ENCODE measurements at places on chromosomes 2 and 18. TPM values are rescaled to one million over a fixed set of nuclear protein-coding genes. Genes with fewer than 3 reads are reported as not detected.

DNA sequence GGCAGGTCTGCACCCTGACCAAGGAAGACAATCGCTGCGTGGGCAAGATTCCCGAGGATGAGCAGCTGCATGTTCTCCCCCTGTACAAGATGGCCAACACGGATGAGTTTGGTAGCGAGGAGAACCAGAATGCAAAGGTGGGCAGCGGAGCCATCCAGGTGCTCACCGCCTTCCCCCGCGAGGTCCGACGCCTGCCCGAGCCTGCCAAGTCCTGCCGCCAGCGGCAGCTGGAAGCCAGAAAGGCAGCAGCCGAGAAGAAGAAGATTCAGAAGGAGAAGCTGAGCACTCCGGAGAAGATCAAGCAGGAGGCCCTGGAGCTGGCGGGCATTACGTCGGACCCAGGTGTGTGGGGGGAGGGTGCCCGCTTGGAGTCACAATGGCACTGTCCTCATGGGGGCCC lies 48.4 kb downstream of the BOLA3 start:
- no peak for DNase-seq
- H3K27me3 ChIP-seq, result no peaks in the 10 kb centered on the region
- H3K4me1 ChIP-seq, result no peaks in the 10 kb centered on the region

DNA sequence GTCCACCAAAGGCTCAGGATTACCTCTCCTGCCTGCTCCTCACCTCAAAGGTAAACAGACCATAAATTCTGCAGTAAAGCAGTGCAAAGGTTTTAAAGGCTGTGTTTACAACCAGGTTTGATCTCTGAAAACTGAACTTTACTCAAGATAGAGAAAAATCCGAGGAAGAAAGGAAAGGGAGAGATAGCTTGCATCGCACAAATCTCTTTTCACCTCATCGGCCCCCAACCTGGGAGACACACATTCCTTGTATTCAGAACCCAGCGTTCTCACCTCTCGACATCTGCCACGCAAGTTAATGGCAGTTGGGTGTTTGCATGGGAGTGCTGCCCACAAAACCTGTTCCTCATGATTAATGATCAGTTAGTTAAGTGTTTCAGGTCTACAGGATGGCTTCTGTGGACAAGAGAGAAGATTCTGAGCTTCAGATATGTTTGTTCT lies 72.6 kb downstream of the GATA6 start:
- no peaks in the 10 kb centered on the region for H3K36me3 ChIP-seq
- H3K27ac ChIP-seq, result no peak overlapping the region
- H3K4me1 ChIP-seq, result no peaks in the 10 kb centered on the region
- H3K27me3 ChIP-seq, result no peaks in the 10 kb centered on the region

DNA sequence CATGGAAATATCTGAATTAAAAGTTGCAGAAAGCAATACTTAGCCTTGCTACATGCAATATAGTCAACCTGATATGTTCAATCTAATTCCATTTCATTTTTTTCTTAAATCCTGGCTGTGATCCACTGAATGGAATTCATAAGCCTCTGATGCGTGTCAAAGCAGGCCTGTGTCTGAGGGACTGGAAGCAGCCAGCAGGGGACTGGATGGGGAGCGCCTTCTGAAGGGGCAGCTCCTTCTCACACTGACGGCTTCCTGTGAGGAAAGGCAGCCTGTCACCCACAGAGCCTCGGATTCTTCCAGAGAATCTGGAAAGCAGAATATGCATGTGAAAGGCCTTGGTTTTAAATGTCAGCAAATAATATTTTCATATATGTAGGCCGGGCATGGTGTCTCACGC lies 73.5 kb downstream of the KCNF1 start:
- H3K27ac ChIP-seq, result no peak overlapping the region
- H3K4me1 ChIP-seq, result no peaks in the 10 kb centered on the region
- DNase-seq, result peak; percentile 73
- no peaks in the 10 kb centered on the region for H3K27me3 ChIP-seq

GRCh38 chr18:76449111-76449453 lies 46.0 kb downstream of the ZNF516 start:
- no peaks in the 10 kb centered on the region for H3K27me3 ChIP-seq
- peaks cover 34% of the 10 kb centered on the region for H3K4me1 ChIP-seq
- H3K27ac ChIP-seq, result no peak overlapping the region
- no peak overlapping the region for H3K4me3 ChIP-seq

DNA sequence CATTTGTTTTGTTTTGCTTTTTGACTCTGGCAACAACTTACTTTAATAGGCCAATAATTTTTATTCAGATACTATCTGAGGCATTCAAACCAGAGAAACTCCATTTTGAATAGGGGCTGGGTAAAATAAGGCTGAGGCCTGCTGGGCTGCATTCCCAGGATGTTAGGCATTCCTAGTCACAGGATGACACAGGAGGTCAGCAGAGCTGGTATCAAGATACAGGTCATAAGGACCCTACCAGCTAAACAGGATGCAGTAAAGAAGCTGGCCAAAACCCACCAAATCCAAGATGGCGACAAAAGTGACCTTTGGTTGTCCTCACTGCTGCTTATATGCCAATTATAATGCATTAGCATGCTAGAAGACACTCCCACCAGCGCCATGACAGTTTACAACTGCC lies 102.2 kb upstream of the XPO1 start:
- no peak overlapping the region for H3K4me3 ChIP-seq
- no peaks in the 10 kb centered on the region for H3K36me3 ChIP-seq
- no peak for DNase-seq
- H3K4me1 ChIP-seq, result no peaks in the 10 kb centered on the region

GRCh38 chr2:141778315-141778835 lies 352.4 kb downstream of the LRP1B start:
- no peaks in the 10 kb centered on the region for H3K36me3 ChIP-seq
- no peak overlapping the region for H3K4me3 ChIP-seq
- no peak for DNase-seq
- no peak overlapping the region for H3K27ac ChIP-seq
- no peaks in the 10 kb centered on the region for H3K4me1 ChIP-seq

DNA sequence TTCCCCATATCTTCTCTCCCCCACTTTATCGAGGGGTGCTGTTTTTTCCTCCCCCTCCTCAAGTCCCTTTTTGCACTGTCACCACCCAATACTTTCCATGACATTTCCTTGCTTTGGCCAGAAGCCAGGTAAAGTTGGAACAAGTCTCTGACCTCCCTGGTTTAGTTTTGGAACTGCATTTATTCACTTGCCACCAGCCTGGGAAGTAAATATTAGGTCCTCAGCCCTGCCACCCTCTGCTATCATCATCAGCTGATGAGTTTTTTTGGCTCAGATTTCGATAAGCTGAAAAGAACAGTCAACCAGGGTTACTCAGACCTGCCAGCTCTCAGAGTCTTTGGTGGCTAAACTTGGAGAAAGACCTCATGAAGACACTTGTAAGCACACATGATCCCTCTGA lies 47.0 kb downstream of the DHRS9 start:
- no peaks in the 10 kb centered on the region for H3K36me3 ChIP-seq
- H3K4me1 ChIP-seq, result no peaks in the 10 kb centered on the region
- H3K27ac ChIP-seq, result no peak overlapping the region
- no peak overlapping the region for H3K4me3 ChIP-seq

The TBR1 gene
- total RNA-seq, result not detected

GRCh38 chr2:226515344-226516055 lies 284.1 kb downstream of the IRS1 start:
- no peak for DNase-seq
- no peaks in the 10 kb centered on the region for H3K27me3 ChIP-seq
- peak overlapping the region; percentile 51 for H3K27ac ChIP-seq
- no peaks in the 10 kb centered on the region for H3K36me3 ChIP-seq

DNA sequence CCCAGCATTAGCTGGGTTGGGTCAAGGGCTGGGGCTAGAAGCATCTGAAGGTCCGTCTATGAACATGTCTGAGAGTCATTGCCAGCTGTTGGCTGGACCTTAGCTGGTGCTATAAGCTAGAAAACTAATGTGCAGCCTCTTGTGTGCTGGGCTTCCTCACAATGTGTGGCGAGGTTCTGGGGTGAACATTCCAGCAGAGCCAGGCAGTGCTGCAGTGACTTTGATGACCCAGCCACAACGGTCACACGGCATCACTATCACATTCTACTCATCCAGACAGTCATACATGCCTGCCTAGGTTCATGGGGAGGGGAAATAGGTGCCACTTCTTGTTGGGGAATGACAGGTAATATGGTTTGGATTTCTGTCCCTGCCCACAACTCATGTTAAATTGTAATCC lies 260.5 kb downstream of the CYP26B1 start:
- no peak for DNase-seq
- H3K4me1 ChIP-seq, result no peaks in the 10 kb centered on the region
- no peak overlapping the region for H3K27ac ChIP-seq
- no peaks in the 10 kb centered on the region for H3K36me3 ChIP-seq
